ENCODE measurements at places on chromosomes 12 and 14. TPM values are rescaled to one million over a fixed set of nuclear protein-coding genes. Genes with fewer than 3 reads are reported as not detected.
A peak's percentile ranks its signal among the peaks of the same experiment; 100 is the strongest.

DNA sequence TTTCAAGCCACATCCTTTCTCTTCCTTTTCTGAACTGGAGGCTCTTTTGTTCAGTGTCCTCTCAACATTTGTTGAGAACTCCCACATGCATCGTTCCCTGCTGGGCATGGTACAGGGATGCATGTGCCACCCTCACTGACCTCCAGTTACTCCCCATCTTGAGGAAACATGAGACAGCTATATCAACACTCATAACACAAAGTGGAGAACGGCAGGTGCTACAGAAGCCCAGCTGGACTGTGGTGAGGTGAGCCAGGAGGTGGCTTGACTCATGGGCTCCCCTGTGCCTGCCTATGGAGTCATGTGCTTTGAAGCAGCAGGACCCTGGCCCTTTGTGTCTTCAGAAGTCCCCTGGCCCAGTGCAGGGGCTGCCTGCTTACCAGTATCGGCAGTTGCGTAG, 9.7 kb downstream of the MYH6 start:
- DNase-seq: no peak

DNA sequence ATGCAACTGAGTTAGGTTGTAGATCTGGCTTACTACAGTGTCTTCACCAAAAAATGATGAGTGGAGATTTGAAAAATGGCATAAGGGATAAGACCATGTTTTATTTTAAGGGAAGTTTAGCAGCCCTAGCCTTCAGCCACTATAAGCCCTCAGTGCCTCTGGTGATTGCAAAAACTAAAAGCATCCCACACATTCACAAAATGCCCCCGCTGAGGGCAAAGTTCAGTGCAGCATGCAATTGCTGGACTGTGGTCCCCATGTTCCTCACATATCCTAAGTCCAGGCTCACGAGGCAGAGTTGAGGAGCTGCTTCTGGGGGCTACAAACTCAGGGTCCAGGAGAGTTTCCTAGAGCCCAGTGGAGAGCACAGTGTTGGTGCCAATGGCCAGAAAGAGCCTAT, 29.6 kb upstream of the NCOR2 start:
- DNase-seq: no peak

GRCh38 chr14:75132382-75133086, 5.7 kb upstream of the NEK9 start:
- peak; percentile 81 for DNase-seq

GRCh38 chr12:77686760-77687159, 143.9 kb upstream of the NAV3 start:
- no peak for DNase-seq

DNA sequence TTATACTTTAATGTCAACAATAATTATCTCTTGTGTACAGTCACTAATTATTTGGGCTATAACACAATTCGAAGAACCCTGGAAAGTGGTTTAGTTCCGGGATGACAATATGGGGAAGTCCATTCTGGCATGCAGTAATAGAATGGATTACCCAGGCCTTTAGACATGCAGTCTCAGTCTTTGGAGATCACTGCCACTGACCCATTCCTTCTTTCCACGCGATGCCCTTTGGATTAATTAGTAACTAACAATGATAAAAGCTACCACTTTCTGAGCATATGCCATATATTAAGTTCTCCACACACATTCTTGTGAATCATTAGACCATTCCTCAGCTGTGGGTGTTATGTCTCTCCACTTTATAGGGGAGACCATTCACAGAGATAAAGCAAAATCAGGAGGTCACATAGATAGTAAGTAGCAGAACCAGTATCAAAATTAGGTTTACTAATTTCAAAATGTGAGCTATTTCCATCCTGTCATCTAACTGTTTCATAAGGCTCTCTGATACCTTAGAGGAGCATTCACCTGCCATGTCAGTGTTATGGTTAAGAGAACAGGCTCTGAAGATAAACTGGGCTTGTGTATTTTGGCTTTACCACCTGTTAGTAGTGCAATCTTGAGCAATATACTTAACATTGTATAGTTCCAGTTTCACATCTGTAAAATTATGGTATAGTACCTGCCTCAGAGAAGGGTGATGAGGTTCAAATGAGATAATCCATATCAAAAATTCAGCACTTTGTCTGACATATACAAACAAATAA, 27.2 kb upstream of the KCNJ8 start:
- no peak for DNase-seq

DNA sequence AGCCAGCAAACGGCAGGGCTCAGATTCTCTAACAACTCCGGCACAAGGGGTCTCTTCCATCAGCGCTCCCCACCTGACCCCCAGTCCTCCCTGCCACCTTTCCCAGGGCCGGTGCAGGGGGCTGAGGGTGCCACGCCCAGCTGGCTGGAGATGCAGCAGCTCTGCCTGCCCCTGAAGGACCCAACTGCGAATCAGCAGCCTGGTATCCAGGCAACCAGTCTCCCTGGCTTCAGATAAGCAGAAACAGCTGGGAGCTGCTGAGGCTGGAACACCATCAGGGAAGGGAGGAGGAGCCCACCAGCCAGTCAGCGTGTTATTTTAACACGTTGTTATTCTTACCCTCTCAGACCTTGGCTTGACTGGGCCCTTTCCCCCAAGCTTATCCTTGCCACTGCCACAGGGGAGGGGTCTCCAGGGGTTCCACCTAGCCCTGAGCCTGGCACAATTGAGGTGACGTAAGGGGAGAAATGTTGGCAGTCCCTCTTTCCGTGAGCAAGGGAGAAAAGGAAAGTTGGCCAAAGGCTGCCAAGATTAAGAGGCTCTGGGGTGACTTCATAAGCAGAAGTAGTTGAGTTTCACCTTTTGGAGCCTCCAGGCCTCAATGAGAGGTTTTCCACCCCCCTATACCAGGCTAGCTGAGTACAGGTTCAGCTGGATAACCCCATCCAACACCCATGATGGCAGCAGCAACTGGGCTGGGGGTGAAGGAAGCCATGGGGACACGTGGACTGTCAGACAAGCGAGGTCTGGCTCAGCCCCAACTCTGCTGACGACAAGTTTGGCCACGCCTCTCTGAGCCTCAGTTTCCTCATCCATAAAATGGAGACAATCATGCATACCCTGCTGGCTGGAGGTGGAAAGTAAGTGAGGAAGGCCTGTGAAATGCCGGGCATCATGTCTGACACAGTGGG, 91.1 kb downstream of the IRF2BPL start:
- no peak for DNase-seq

- DNase-seq: peak; percentile 3
Observed at GRCh38 chr12:48717252-48717695, 767 bp upstream of the CCNT1 start.

- peak; percentile 25 for DNase-seq
Observed at GRCh38 chr12:108302403-108303311, 36.5 kb downstream of the CMKLR1 start.

DNA sequence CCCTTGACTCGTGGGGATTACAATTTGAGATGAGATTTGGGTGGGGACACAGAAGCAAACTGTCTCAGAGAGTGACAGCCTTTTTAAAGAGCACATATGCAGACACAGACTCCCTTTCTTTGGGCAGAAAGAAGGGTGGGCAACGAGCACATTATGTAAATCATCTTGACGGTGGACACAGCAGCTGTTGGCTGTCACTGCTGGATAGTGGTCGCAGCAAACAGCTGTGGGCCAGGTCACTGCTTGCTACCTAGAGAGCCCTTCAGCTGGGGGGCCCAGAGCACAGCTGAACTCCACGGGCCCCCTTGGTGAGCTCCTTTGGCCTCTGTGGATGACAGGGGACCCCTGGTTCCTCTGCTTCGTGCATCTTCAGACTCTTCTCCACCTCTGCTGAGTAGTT, 23.1 kb downstream of the PPP2R5C start:
- DNase-seq: no peak

The ANKS1B gene
- 4.8 TPM for polyA plus RNA-seq

The SLCO1A2 gene
- polyA plus RNA-seq: 0.32 TPM

The ABCB9 gene
- 8.4 TPM for polyA plus RNA-seq

Measured in left kidney (tissue), 8 donors.